Colonic mucosa (tissue), 4 donors: ENCODE measurements at places on chromosomes 11 and 22. TPM values are rescaled to one million over a fixed set of nuclear protein-coding genes. Genes with fewer than 3 reads are reported as not detected.
A peak's percentile ranks its signal among the peaks of the same experiment; 100 is the strongest.

CHRDL2 gene
- 0.42 TPM for total RNA-seq

DNA sequence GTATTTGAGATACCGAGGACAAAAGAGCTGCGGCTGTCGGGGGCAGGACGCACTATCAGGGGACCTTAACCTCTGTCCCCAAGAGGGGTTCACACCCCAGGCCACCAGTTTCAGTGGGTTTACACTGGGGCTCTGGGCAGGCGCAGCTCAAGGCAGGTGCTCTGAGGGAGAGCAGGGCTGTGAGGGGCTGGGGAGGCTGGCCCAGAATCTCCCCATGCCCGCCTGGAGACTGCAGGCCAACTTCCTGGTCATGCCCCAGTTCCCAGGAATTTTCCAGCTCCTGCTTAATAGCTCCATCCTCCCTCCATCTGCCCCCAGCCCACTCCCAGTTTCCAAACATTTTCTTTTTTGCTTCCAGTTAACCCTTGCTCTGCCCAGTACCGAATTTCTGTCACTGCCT, 7.6 kb upstream of the PGA3 start:
- DNase-seq = no peak

DNA sequence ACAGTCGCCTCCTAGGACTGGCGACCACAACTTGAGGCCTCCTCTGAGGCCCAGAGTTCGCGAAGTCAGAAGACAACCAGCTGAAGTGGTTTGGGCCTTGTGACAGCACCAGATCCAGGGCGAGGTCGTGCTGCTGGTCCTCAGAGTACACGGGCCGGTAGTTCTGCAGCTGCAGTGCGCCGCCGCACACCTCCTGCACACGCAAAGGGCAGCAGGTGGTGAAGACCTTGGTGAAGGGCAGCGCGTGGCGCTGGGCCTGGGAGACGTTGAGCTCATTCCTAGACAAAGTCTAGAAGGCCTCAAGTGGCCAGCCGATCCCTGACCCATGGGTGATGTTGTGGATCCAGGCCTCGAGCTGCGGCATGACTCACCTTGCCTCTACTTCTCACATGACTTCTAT, 18.2 kb downstream of the CD3E start:
- DNase-seq = no peak

DDI1 gene
- not detected for total RNA-seq

GRCh38 chr22:32859743-32860142, 58.2 kb downstream of the TIMP3 start:
- no peak for DNase-seq

GRCh38 chr11:99432677-99433076, 411.9 kb downstream of the CNTN5 start:
- DNase-seq = no peak

GRCh38 chr11:82384308-82384707, 349.4 kb downstream of the FAM181B start:
- no peak for DNase-seq

DNA sequence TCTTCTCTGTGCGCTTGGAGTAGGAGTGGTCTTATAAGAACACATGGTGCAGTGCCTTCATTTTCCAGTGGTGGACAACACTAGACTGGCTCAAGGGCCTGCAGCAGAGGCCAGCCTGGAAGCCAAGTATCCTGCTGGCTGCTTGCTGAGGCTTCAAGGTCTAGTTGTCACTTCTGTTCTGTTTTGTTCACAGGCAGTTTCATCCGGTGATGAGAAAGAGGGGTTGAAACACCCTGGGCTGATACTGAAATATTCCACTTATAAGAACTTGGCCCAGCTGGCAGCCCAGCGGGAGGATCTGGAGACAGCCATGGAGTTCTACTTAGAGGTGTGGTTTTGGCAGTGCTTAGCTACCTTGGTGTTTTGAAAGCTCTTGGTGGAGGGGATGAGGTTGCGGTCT, 29.8 kb downstream of the CABIN1 start:
- DNase-seq = no peak

GRCh38 chr11:33347490-33348125, 90.4 kb downstream of the HIPK3 start:
- DNase-seq = no peak

PTPN5 gene
- total RNA-seq = 0.19 TPM

GRCh38 chr22:28094771-28095170, 175.7 kb upstream of the PITPNB start:
- DNase-seq = no peak

GRCh38 chr11:111306321-111306720, 8.0 kb downstream of the POU2AF3 start:
- DNase-seq = no peak

- peak; percentile 95 for DNase-seq
Observed at GRCh38 chr11:64237484-64237951, 3.1 kb downstream of the VEGFB start.

IL17REL gene
- total RNA-seq = 0.11 TPM

TRMU gene
- 25.2 TPM for total RNA-seq

- no peak for DNase-seq
Observed at GRCh38 chr11:38598418-38598817, 2000.4 kb upstream of the RAG2 start.

DNA sequence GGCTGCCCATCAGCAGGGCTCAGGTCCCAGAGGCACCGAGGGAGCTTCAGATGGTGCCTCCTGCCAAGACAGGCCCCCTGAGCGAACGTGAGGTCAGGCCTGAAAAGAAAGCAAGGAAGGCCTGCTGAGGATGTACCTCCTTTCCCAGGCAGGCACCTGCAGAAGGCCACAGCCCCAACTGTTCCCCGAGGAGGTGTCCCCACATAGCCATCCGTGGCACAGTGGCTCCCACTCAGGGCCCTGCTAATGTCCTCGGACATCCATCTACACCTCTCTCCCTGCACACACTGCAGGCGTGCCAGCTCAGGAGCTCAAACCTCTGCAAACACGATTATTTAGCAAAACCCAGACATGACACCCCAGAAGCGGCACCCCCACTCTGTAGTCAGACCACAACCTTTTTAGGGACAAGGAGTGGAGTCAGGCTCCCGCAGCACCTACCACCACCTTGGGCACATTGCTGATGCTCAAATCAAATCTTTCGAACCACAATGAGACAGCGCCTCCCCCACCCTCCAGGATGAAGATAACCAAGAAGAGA, 36.9 kb downstream of the SHANK2 start:
- no peak for DNase-seq

TMEM45B gene
- total RNA-seq = 191 TPM

GRCh38 chr22:32313532-32313931, 44.1 kb upstream of the RFPL3 start:
- DNase-seq = no peak

- peak; percentile 72 for DNase-seq
Observed at GRCh38 chr11:2269601-2270321, 627 bp downstream of the ASCL2 start.

OR4A16 gene
- not detected for total RNA-seq

DNA sequence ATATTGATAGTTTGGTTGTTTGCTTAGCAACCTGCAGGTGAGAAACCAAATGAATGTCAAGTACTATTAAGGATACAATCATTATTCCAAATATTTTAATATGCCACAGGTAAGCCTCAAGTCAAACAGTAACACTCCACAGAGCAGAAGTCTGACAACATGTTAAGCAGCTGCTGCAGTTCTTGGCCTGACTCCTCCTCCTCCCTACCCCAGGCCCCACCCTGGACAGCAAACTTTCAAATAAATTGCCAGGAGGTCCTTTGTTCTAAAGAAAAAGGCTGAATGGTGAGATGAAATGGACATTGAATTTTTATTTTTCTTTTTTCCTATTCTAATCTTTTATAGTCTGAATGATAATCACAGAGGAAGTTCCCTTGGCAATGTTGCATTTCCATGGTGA, 260.0 kb upstream of the POU2AF2 start:
- DNase-seq = no peak

MAFF gene
- 41.7 TPM for total RNA-seq

CCDC116 gene
- total RNA-seq = 0.59 TPM

GRCh38 chr11:69131644-69132300, 24.0 kb upstream of the SMIM38 start:
- peak; percentile 85 for DNase-seq

GRCh38 chr11:69079661-69080256, 31.0 kb downstream of the TPCN2 start:
- DNase-seq = no peak

KIRREL3 gene
- total RNA-seq = 0.64 TPM

- no peak for DNase-seq
Observed at GRCh38 chr11:104531075-104531474, 367.1 kb upstream of the PDGFD start.

DNA sequence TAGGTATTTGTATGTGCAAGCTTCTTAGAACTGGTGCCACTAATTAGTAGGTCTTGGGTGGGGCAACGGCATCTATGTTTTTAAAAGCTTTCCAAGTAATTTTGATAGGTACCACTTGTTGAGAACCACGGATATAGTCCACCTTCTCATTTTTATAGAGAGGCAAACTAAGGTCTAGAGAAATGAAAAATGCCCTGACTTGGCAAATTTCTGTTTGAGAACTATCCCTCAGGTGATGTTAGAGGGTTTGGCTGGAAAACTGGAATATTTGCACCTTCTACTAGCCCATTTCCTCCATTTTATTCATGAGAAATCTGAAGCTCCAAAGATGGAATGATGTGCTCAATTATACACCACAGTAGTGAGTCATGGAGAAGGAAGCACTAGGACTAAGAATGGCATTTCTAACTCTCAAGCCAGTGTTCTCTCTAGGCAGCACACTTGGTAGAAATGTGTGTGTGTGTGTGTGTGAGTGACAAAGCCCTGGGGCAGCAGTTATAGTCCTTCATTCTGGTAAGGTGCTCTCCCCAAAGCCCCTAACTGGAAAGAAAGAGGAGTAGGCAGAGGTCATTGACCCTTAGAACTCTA, 1.8 kb upstream of the TMEM86A start:
- no peak for DNase-seq

DNA sequence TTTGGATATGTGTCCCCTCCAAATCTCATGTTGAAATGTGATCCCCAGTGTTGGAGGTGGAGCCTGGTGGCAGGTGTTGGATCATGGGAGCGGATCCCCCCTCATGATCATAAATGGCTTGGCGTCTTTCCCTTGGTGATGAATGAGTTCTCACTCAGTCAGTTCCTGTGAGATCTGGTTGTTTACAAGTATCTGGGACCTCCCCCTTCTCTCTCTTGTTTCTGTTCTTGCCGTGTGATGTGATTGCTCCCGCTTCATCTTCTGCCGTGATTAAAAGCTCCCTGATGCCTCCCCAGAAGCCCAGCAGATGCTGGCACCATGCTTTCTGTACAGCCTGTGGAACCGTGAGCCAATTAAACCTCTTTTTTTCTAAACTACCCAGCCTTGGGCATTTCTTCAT, 102.2 kb downstream of the SEZ6L start:
- no peak for DNase-seq

- DNase-seq = no peak
Observed at GRCh38 chr22:27531782-27532530, 269.6 kb downstream of the MN1 start.

DNA sequence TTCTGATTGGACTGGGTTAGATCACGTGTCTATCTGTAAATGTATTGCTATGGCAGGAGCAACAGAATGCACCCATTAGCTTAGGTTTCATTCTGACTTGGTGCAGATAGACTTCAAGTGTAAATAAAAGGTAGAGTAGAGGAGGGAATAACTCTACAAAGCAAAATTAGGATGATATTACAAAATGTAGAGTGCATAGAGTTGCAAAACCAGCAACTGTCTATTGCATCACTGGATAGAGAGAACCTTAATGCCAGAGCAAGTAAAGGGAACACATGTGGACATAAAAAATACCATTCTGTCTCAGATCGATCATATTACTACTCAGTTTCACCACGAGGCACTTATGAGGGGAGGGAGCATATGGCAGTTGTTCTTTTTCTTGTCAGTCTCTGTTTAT, 22.0 kb upstream of the CAT start:
- no peak for DNase-seq
